Stimulated activated CD4-positive, alpha-beta T cell treated with anti-CD3 and anti-CD28 coated beads, Interleukin-15, amount 100 ng/mL, for 24 hours (primary cell): ENCODE measurements at places on chromosomes 4 and X.

DNA sequence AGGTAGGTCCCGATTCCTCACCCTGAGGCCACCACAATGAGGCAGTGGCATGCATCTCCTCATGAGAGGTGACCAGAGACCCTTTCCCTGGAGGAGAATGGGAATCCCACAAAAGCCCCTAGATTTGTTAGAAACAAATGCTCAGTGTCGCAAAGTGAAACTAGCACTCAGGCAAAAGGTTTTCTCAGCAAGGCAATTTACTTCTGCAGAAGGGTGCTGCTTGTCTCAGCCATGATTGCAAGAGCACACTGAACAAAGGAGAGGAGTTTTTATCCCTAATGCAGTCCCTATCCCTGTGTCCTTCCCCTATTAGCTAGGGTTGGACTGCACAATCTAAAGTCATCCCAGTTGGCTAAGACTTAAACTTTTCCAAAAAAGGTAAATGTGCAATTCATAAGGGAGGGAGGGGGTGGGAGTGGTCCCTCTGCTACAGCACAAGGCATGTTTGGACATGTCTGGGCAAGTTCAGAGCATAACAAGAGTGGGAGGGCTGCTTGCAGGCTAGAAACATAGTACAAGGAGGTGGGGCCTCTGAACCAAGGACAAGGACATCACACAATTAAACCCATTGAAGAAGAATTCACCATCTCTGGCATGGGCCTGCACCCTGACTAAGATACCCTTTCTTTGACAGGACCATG, 185.3 kb downstream of the CCNG2 start:
- no peak for DNase-seq

- DNase-seq = no peak
Measured at GRCh38 chr4:81135501-81135900, 79.5 kb downstream of the PRKG2 start.

- DNase-seq = no peak
Measured at GRCh38 chr4:36226430-36227227, 17.7 kb downstream of the ARAP2 start.

- peak; percentile 41 for DNase-seq
Measured at GRCh38 chr4:183797445-183798300, 107.4 kb upstream of the STOX2 start.

GRCh38 chr4:161931089-161931488, 232.7 kb downstream of the FSTL5 start:
- DNase-seq = no peak

DNA sequence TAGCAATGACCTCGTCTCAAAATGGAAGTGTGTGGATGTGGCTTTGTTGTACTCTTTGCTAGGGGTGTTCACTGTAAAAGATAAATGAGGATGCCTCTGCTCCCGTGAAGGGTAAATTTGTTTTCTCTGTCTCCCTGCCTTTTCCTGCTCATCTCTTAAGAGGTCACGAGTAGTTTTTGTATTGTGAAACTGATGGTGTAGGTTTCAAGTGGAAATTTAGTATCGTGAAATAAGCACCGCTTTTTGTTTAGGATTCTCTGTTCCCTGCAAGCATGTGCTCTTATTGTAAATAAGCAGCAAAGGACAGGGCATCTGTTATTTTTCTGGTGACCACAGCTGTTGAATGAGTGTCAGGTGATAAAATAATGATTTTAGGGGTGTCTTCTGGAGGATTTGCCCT, 104.6 kb downstream of the PHEX start:
- no peak for DNase-seq

DNA sequence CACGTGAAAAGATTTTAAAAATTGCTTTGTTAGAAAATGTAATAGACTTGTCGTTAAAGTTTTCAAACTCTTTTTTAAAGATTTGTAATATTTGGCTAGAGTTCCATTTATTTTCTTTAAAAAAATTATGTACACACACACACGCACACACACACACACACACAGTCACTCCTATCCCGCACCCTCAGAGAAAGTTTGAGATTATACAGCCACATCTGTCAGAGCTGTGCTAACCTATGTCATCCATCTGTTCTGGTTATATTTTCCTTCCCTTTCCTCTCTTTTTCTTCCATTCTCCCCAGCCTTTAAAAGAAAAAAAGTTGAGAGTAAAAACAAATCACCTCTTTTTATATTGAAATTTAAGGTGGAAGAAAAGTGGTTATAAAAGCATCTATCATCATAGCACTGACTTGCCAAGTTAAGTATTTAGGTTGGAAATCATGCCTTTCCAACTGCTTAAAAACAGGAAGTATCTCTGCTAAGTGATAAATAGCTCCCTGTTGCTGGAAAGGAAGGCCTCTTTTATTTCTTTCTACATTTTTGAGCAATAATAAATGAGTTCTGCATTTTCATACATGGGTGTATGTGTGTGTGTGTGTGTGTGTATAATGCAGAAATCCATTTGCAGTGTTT, 163.3 kb upstream of the SPRY1 start:
- no peak for DNase-seq

- DNase-seq = no peak
Measured at GRCh38 chrX:72025236-72025770, 106.4 kb downstream of the RTL5 start.
